Adipocyte (in vitro differentiated cells): ENCODE measurements at places on chromosomes 2 and 18.
A peak's percentile ranks its signal among the peaks of the same experiment; 100 is the strongest.

- DNase-seq = no peak
Measured at GRCh38 chr18:64379662-64380061, 230.8 kb upstream of the LINC00305 start.

DNA sequence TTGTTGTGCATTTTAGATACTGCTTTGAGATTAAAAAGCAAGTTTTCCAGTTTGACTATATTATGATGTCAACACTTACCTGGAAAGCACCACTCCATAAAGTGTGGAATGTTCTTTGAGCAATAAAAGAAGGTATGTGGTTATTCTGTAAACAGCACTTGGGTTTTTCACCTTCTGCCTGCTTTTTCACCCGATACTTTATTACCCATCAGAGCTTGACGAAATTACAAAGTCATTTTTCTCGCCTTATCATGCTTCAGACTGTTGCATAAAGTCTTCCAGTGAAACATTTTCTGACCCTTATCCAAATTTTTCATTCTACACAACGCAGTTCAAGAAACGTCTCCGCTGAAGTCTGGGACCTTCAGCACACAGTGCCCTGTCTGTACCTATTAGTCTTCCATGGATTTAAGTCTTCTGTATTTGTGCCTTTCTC, 25.2 kb downstream of the CAB39 start:
- no peak for DNase-seq

DNA sequence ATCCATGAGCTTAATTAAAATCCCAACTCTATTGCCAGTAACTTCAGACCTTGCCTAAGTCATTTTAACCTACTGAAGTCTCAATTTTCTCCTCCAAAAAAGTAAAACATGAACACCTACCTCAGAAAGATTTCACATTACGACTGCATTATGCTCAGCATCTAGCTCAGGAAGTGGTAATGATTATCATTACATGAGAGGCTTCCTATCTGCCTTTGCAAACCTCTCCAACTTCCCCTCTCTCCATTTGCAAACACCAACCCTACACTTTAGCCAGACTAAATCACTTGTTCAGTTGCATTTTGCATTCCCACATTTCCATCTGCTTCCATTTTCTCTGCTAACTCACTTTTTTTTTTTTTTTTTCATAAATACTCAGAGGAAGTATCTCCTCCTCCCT, 6.8 kb downstream of the SLC38A11 start:
- no peak for DNase-seq

DNA sequence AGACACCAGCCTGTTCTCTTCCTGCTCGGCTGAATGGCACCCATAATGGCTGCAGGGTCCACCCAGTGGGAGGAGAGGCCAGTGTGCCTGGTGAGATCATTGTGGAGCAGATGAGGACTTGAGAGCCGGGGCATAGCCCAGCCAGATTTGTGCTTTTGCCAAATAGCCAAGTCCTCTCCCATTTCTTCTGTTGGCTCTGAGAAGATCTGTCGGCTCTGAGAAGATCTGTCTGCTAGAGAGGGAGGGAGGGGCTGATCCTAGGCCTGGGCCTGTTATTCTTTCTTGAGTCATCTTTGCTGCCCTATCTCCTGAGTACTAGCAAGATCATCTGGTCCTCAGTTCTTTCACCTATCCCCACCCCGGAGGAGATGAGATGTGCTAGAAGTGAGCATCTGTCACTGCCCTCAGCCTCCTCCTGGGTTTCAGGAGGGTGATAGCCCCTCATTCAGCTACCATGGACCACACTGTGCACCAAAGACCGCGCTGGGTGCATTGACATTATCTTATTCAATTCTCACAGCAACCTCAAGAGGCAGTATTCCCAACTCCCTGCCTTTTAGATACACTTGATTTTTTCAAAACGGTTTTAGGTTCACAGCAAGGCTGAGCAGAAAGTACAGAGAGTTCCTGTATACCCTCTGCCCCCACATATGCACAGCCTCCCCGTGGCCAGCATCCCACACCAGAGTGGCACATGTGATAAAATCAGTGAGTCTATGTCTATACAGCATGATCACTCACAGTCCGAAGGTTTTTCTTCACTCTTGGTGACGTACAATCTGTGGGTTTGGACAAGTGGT, 98.6 kb downstream of the CAPN13 start:
- DNase-seq = peak; percentile 23

GRCh38 chr2:221286406-221286805, 285.7 kb downstream of the EPHA4 start:
- no peak for DNase-seq

DNA sequence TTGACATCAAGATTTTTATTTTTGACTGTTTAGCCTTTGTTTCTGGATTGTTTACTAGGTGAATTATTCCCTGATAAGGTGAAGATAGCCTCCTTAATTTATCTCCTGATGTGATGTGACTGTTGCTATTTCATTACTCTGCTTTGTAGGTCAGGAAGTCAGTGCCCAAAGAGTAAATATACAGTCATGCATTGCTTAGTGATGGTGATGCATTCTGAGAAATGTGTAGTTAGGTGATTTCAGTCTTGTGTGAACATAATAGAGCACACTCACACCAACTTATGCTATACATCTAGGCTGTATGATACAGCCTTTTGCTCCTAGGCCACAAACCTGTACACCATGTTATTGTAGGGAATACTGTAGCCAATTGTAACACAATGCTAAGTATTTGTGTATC, 102.4 kb upstream of the THUMPD2 start:
- DNase-seq = no peak

DNA sequence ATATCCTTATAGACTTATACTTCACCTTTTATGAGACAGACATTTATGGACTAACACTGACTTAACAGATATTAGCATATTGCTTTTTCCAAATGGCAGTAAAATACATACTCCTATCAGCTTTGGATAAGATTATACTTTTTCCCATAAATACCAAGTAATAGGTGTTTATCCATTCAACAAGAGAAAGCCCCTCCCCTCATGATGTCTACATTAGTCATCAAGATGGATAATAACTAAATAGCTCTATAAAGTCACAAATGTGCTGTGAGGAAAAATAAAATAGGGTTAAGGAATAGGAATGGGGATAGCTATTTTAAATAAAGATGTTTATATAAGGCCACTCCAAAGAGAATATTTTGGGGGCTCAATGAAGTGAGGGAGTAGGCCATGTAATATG, 39.4 kb downstream of the CSRNP3 start:
- no peak for DNase-seq

DNA sequence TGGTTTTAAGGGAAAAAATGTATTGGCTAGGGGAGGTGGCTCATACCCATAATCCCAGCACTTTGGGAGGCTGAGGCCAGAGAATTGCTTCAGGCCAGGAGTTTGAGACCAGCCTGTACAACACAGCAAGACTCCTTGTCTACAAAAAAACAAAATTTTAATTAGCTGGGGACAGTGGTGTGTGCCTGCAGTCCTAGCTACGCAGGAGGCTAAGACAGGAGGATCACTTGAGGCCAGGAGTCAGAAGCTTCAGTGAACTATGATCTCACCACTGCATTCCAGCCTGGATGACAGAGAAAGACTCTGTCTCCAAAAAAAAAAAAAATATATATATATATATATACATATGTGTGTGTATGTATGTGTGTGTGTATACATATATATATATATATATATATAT, 18.5 kb downstream of the CCDC88A start:
- DNase-seq = no peak

DNA sequence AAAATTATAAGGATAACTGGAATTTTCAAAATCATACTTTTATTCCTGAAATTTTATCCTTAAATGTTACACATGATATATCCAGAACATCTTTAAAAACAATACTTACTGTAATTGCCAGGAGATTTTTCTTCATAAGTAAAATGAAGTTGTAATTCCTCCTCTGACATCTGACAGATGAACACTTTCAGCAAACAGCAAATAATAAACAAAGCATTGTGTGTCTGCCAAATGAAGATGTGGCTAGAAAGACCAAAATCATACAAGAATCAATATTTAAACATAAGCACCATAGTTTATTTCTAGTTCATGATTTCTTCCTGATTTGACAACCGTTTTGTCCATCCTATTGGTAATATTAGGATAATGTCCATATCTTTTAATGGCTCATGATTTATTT, 82.0 kb downstream of the DYM start:
- DNase-seq = no peak
